A549 treated with CpdA at 1 μM for 4 hours (cell line): ENCODE measurements at places on chromosomes 1 and 21. TPM values are rescaled to one million over a fixed set of nuclear protein-coding genes. Genes with fewer than 3 reads are reported as not detected.

NCMAP gene
- total RNA-seq = 0.03 to 0.08 TPM (median 0.04 TPM) in 4 of 5 replicates, not detected in the other

CA6 gene
- not detected in 5 replicates for total RNA-seq

PRR9 gene
- total RNA-seq = not detected in 5 replicates

IL19 gene
- not detected in 5 replicates for total RNA-seq

RNU1-2 gene
- total RNA-seq = not detected in 5 replicates

TMCC2 gene
- total RNA-seq = 2.8 to 3.2 TPM (median 3.1 TPM) in 5 replicates

ZBTB8B gene
- total RNA-seq = under 0.01 to 0.01 TPM (median 0.01 TPM) in 4 of 5 replicates, not detected in the other

TMIGD3 gene
- not detected in 5 replicates for total RNA-seq
